ENCODE measurements at places on chromosomes 2 and 18.
A peak's percentile ranks its signal among the peaks of the same experiment; 100 is the strongest.

DNA sequence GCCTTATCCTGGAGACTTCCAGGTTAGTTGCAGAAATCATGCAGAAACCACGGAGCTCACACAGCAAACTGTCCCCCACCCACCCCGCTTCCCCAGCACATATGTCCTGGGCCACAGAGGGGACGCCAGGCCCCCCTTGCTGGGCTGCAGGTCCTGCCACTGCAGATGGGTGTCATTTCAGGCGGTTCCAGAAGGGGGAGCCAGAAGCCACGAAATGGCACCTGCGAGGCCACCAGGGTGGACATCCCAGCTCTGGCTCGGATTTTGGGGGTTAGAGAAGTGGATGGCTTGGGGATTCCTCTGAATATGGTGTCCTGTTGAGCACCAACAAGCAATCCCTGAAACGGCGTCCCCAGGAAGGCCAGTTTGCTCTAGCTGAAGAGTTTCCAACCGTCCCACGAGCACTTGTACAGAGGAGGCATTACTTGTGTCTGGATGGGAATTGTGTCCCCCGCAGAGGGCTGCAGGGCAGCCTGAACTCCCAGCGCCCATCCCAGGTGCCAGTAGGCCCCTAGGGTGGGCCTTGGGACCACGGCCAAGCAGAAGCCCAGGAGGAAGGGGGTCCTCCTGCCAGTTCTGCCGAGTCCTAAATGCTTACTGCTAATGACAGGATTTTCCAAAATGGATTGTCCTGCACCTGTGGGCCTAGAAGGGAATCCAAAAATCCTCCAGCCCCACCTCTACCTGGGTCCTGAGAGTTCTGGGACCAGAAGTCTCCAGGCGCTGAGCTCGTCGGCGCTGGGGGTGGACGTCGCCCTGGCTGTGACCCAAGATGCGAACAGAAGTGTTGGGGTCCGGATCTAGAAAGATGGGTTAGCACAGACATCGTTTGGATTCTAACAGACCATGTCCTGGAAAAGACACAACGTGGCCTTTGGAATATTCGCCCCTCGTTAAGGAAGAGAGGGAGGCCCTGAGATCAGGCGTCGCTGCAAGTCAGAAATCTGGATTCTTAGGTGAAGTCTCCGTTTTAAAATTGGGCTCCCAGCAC lies 14.6 kb upstream of the NFATC1 start:
- peaks cover 4% of the 10 kb centered on the region for H3K27me3 ChIP-seq
- no peak overlapping the region for H3K4me3 ChIP-seq
- H3K27ac ChIP-seq: no peak overlapping the region
- H3K36me3 ChIP-seq: peaks cover 2% of the 10 kb centered on the region

- no peaks in the 10 kb centered on the region for H3K27me3 ChIP-seq
- no peaks in the 10 kb centered on the region for H3K36me3 ChIP-seq
- no peak for DNase-seq
- H3K4me3 ChIP-seq: no peak overlapping the region
- no peak overlapping the region for H3K27ac ChIP-seq
Observed at GRCh38 chr2:7686016-7686385, 768.8 kb downstream of the RNF144A start.

- peak overlapping the region; percentile 43 for H3K4me3 ChIP-seq
- H3K4me1 ChIP-seq: peaks cover 48% of the 10 kb centered on the region
- H3K36me3 ChIP-seq: peaks cover 5% of the 10 kb centered on the region
- peak overlapping the region; percentile 77 for H3K27ac ChIP-seq
- no peak for DNase-seq
Observed at GRCh38 chr2:101793277-101793969, 95.9 kb downstream of the MAP4K4 start.

DNA sequence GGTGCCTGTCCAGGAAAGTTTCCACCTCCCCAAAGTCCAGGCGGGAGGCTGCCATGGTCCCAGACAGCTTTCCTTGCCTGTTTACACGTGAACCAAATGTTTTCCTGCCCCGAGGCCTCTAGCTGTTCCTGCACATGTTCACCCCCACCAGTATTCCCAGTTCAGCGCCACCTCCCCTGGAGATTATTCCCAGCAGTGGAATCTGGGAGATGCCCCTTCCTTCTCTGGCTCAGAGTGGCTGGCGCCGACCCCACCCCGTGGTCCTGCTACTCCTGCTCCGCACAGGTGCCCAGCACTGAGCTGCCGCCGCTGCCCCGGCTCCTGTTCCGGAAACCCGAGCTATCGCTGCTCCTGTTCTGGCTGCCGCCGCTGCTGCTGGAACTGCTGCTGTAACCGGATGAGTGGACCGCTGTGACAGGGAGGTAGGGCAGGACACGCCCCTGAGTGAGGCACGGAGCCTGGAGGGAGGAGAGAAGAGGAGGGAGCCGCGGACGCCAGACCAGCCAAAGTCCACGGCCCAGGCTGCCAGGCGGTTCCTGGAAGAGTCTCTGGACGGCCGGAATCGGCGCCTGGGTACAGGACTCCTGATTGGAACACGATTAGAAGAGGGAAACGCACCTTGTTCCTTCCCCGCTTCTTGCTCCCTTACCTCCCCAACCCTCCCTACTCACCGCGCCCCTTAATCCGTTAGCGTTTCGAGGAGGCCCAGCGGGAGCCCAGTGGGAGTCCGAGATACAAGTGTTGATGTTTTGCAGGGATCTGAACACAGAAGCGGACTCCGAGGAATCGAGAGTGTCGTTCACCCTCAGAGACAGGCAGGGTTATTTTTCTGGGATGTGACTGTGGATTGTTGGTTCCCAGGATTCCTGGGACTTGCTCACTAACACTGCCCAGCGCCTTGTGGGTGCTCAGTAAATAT lies at the start of gene PDE11A:
TSS of gene PDE11A (minus strand) at position 395 of the 919 bp plus-strand sequence. CDS start at position 55, 340 bp downstream.
- H3K27ac ChIP-seq: no peak within 1 kb of the TSS
- H3K36me3 ChIP-seq: no peaks in the 10 kb centered on the region
- peaks cover 66% of the 10 kb centered on the region for H3K27me3 ChIP-seq
- DNase-seq: no peak
- H3K4me1 ChIP-seq: peaks cover 8% of the 10 kb centered on the region

DNA sequence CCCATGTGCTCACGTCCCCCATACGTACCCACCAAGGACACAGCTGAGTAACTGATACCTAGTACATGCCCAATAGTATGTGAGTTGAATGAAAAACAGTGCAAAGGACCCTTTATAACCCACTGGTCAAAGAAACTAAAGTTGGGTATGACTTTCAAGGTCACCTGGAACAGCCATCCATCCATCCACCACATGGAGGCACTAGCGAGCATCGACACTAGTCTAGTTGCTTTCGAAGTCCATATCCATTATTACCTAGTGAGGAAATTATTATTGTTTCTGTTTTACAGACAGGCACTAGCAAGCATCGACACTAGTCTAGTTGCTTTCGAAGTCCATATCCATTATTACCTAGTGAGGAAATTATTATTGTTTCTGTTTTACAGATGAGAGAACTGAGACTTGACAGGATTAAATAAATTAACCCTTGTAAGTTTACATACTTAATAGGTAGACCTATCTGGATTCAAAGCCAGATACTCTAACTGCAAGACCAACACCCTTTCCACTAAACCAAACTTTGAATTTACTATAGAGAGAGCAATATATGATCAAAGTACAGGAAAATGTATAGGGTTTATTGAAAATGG lies 233.7 kb downstream of the METTL4 start:
- no peak overlapping the region for H3K4me3 ChIP-seq
- peaks cover 7% of the 10 kb centered on the region for H3K4me1 ChIP-seq
- peaks cover 5% of the 10 kb centered on the region for H3K36me3 ChIP-seq
- DNase-seq: peak; percentile 11

DNA sequence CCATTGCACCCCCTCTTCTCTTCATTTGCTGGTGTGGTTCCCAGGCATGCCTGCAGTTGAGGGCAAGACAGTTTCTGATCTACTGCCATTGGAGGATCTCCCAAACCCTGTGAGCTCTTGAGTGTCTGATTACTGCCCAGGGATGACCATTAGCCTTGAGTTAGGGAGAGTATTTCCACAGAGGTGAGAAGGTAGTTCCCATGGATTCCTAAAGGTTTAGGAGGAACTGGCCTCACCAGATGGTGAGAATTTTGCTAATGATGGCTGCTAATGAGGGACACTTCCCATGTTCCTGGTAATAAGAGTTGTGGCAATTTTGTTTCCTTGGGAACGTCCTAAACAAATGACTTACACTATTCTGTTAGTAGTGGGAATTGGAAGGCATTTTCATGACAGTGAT lies 42.5 kb downstream of the PTPRM start:
- no peak for DNase-seq
- no peaks in the 10 kb centered on the region for H3K36me3 ChIP-seq
- no peaks in the 10 kb centered on the region for H3K27me3 ChIP-seq
- no peaks in the 10 kb centered on the region for H3K4me1 ChIP-seq

GRCh38 chr18:68555879-68556301 lies 159.0 kb downstream of the TMX3 start:
- no peak for DNase-seq
- no peaks in the 10 kb centered on the region for H3K4me1 ChIP-seq
- H3K4me3 ChIP-seq: no peak overlapping the region
- no peaks in the 10 kb centered on the region for H3K36me3 ChIP-seq
- H3K27me3 ChIP-seq: peaks cover 4% of the 10 kb centered on the region

GRCh38 chr18:8937160-8938094 lies 165.1 kb upstream of the NDUFV2 start:
- no peak overlapping the region for H3K27ac ChIP-seq
- no peak for DNase-seq
- H3K36me3 ChIP-seq: no peaks in the 10 kb centered on the region
- H3K4me3 ChIP-seq: no peak overlapping the region

GRCh38 chr2:101089942-101090799 lies 61.0 kb downstream of the TBC1D8 start:
- no peak overlapping the region for H3K27ac ChIP-seq
- H3K4me3 ChIP-seq: no peak overlapping the region
- peaks cover 2% of the 10 kb centered on the region for H3K36me3 ChIP-seq
- peaks cover 20% of the 10 kb centered on the region for H3K27me3 ChIP-seq
- DNase-seq: no peak

DNA sequence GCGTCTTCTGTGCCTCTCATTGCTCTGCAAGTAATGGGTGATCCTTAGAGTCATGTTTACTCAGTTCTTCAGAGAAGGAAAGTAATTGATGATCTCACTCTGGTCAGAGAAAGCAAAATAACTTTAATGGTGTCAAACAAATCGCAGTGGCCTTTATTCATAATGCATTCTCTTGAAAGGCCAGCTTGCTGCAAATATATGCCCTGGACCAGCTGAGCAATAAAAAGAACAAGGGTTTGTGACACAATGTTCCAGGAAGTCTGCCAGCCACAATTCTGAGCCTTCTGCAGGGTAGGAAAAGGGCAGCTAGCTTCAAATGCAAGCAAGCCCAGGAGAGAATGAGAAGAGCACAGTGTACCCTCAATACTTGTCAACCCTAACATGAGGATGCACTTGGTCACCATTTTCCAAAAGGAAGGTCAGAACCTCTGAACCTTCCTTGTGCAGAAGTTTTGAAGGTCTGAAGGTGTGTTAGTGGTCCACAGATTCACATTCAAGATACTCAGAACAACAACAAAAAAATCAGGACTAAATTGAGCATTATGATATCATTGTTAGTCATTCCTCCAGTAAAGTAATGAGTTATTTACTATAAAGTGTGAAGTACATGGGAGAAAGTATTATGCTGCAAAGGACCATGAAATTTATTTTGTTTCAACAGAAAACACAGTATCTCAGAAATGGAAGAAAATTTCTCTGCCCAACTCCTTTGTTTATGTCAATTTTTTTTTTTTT lies 355.6 kb downstream of the PAX3 start:
- no peaks in the 10 kb centered on the region for H3K36me3 ChIP-seq
- peaks cover 9% of the 10 kb centered on the region for H3K27me3 ChIP-seq
- no peaks in the 10 kb centered on the region for H3K4me1 ChIP-seq

GRCh38 chr2:138269765-138270164 lies 231.8 kb upstream of the SPOPL start:
- H3K4me3 ChIP-seq: no peak overlapping the region
- H3K27me3 ChIP-seq: no peaks in the 10 kb centered on the region
- no peak overlapping the region for H3K27ac ChIP-seq
- H3K4me1 ChIP-seq: no peaks in the 10 kb centered on the region
- DNase-seq: no peak

GRCh38 chr2:190809139-190809764 lies 71.4 kb upstream of the GLS start:
- DNase-seq: no peak
- no peak overlapping the region for H3K27ac ChIP-seq
- H3K27me3 ChIP-seq: peaks cover 7% of the 10 kb centered on the region
- H3K36me3 ChIP-seq: peaks cover 3% of the 10 kb centered on the region
- peaks cover 3% of the 10 kb centered on the region for H3K4me1 ChIP-seq

DNA sequence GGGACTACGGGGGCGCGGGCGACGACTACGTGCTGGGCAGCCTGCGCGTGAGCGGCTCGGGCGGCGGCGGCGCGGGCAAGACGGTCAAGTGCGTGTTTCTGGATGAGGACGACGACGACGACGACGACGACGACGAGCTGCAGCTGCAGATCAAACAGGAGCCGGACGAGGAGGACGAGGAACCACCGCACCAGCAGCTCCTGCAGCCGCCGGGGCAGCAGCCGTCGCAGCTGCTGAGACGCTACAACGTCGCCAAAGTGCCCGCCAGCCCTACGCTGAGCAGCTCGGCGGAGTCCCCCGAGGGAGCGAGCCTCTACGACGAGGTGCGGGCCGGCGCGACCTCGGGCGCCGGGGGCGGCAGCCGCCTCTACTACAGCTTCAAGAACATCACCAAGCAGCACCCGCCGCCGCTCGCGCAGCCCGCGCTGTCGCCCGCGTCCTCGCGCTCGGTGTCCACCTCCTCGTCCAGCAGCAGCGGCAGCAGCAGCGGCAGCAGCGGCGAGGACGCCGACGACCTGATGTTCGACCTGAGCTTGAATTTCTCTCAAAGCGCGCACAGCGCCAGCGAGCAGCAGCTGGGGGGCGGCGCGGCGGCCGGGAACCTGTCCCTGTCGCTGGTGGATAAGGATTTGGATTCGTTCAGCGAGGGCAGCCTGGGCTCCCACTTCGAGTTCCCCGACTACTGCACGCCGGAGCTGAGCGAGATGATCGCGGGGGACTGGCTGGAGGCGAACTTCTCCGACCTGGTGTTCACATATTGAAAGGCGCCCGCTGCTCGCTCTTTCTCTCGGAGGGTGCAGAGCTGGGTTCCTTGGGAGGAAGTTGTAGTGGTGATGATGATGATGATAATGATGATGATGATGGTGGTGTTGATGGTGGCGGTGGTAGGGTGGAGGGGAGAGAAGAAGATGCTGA lies 1.4 kb downstream of the SOX11 start:
- DNase-seq: no peak
- H3K4me1 ChIP-seq: peaks cover 6% of the 10 kb centered on the region
- H3K36me3 ChIP-seq: peaks cover 7% of the 10 kb centered on the region
- H3K4me3 ChIP-seq: peak overlapping the region; percentile 41

- H3K27ac ChIP-seq: peak overlapping the region; percentile 96
- DNase-seq: no peak
- H3K4me3 ChIP-seq: no peak overlapping the region
- no peaks in the 10 kb centered on the region for H3K27me3 ChIP-seq
- no peaks in the 10 kb centered on the region for H3K36me3 ChIP-seq
- H3K4me1 ChIP-seq: peaks cover 24% of the 10 kb centered on the region
Observed at GRCh38 chr2:28683100-28683706, 68.4 kb upstream of the PPP1CB start.

GRCh38 chr2:149068996-149069888 lies 30.7 kb downstream of the LYPD6B start:
- H3K4me1 ChIP-seq: peaks cover 25% of the 10 kb centered on the region
- H3K4me3 ChIP-seq: no peak overlapping the region
- H3K27ac ChIP-seq: peak overlapping the region; percentile 82
- H3K36me3 ChIP-seq: peaks cover 3% of the 10 kb centered on the region
- DNase-seq: peak; percentile 21
- peaks cover 7% of the 10 kb centered on the region for H3K27me3 ChIP-seq

GRCh38 chr2:238905644-238906043 lies 57.8 kb downstream of the TWIST2 start:
- DNase-seq: no peak
- no peak overlapping the region for H3K27ac ChIP-seq
- H3K27me3 ChIP-seq: peaks cover 10% of the 10 kb centered on the region
- no peak overlapping the region for H3K4me3 ChIP-seq

GRCh38 chr2:75894170-75894569 lies 183.5 kb upstream of the GCFC2 start:
- H3K4me3 ChIP-seq: no peak overlapping the region
- H3K36me3 ChIP-seq: no peaks in the 10 kb centered on the region
- no peak for DNase-seq
